ENCODE measurements at places on chromosomes 3 and 15.

GRCh38 chr15:101027273-101027901 is 108.2 kb downstream of the LRRK1 start:
- no peak for DNase-seq

- no peak for DNase-seq
Observed at GRCh38 chr3:77281721-77282120, 241.8 kb downstream of the ROBO2 start.

GRCh38 chr3:180267202-180267843 is 230.6 kb upstream of the PEX5L start:
- DNase-seq = no peak

DNA sequence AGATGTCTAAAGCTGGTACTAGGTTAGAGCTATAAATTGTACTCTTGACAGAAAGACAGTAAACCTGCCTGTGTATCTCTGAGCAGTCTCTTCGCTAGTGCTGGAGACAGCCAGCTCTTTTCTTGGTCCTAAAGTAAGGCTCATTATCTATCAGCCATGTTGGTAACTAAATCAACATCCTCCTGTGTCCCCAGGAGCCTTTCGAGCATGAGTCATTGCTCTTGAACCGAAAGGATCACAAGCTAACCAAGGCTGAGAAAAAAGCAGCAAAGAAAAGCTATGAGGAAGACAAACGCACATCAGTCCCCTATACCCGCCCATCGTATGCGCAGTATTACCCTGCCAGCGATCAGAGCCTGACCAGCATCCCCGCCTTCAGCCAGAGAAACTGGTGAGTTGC is 25.0 kb upstream of the TEX264 start:
- no peak for DNase-seq

DNA sequence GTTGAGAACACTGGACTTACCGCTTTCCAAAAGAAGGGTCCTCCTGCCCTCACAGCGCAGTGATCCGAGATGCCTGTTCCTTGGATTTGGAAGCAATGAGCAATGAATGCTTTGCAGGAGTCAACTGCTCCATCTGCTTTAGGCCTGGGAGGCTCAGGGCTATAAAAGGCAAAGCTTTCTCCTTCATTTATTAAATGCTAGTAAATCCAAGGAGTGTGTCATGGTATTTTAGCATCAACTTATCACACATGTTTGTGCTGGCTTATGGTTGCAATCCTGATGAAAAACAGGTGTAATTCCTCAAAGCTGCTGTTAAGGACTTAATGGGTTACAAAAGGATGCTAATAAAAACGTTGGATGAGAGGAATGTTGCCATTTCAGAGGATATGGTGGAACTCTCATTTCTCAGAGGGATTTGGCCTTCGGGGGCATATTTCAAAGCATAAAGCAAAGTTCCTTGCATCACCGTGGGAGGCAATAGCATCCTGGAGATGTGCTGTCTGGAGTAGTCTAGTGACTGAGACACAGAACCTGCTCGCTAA is 158.5 kb upstream of the TPM1 start:
- no peak for DNase-seq

DNA sequence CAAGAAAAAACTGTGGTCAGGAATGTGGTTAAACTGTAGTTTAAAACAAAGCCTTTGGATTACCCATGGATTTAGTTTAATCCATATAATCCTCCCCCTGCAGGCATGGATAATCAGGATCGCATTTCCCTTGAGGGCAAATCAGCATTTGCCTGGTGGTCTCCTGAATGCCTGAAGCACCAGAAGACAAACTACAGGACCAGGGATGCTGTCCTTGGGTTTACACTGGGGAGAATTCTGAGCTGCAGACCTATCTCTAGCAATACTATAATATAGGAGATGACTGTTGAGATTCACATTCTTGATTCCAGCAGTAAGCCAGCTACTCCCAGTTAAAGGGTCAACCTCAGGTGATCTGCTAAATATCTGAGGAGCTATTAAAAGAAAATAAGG is 10.6 kb downstream of the PIK3CB start:
- DNase-seq = peak; percentile 22

- no peak for DNase-seq
Observed at GRCh38 chr3:87390821-87391220, 114.4 kb upstream of the POU1F1 start.

- DNase-seq = no peak
Observed at GRCh38 chr3:45844616-45845015, 2.7 kb upstream of the LZTFL1 start.

- DNase-seq = no peak
Observed at GRCh38 chr15:81930582-81931369, 115.0 kb downstream of the MEX3B start.

DNA sequence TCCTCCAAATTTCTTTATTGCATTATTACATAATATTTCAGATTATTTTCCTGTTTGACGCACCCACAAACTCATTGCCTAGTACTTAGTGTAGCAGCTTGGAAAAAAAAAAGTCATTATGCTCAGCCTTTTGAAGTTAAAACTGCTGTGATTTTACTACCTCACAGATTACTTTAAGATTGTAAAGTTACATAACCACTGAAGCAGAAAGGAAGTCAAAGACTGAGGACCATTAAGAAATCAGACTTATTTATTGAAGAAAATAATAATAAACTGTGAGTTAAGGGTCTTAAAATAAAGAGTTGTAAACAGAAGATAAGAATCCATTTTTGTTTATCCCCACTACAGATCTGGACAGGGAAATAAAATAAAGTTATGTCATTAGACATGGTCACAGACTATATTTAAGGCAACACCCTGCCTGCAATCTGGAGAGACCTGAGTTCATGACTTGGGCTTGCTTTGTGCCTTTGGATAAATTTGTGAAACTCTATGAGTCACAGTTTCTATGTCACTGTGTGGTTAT is 212.1 kb upstream of the ROBO2 start:
- no peak for DNase-seq

DNA sequence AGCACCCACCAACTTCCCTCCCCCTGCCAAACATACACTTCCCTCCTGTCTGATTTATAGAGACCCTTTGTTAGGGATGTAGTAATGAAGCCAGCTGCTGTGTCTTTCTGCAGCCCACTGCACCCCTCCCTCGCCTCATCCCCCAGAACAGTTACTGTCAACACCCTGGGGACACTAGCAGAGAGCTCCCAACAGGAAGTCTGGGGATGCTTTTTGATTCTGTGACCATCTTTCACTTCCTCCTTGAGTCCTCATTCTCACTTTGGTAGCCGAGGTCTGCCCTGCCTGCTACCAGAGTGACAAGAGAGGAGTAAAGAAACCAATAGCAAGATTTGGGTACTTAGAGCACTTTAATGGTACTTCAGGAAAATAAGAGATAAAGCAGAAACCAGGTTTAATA is 201.6 kb downstream of the SATB1 start:
- DNase-seq = no peak

DNA sequence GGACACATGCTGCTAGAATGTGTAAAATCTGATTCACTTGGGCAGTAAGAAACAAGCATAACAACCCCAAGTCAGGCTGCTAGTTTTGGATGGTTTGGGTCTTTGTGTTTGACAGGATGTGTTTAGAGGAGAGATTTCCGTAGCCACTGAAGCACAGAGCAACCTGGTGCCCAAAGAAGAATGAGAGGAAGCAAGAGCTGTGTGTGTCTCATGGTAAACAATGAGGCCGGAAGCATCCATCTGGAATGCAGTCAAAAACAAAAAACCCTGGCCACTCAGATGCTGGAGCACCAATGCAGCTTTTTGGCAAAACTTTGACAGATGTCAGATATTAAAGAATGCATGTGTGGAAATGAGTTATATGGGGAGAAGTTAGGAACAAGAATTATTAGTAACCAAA is 39.4 kb upstream of the SNRK start:
- no peak for DNase-seq

- no peak for DNase-seq
Observed at GRCh38 chr3:14431452-14431916, 29.1 kb downstream of the SLC6A6 start.

DNA sequence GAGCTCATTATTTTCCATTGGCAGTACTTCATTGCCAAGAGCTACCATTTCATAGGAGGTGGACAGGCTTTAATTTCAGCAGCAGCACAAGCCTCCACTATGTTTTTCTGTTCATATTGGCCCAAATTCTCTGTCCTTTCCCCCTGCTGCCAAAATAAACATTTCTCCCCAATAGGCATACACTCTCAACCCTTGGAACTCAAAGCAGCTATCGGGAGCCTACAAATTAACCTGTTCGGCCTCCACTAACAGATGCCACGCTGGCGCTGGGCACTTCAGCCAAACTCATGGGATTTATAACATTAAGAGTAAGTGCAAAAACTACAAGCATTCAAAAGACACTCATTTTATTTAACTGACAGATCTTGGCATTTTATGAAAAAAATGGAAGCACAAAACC is 95.7 kb downstream of the NSUN3 start:
- DNase-seq = no peak

GRCh38 chr15:77034695-77035489 is 36.0 kb downstream of the TSPAN3 start:
- DNase-seq = no peak

DNA sequence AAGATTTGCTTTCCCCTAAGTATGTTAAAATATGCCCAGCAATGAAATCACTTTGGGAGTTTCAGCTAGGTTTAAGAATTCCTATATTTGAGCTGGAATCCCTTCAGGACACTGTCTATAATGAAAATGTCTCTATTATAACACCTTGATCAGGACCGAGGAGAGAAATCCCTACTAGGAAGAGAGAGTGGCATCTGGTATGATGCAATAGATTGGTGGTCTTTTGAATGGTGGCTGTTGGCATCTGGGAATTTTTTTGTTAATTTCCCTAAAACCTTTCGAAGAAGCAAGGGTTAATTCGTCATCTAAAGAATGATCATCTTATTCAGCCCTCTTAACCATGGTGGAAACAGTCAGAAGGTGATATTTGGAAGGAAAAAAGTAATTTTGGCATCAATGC is 43.0 kb downstream of the TIGIT start:
- DNase-seq = no peak

GRCh38 chr15:38593524-38593923 is 28.9 kb upstream of the RASGRP1 start:
- no peak for DNase-seq

GRCh38 chr3:32373276-32373675 is 18.4 kb upstream of the CMTM7 start:
- no peak for DNase-seq

DNA sequence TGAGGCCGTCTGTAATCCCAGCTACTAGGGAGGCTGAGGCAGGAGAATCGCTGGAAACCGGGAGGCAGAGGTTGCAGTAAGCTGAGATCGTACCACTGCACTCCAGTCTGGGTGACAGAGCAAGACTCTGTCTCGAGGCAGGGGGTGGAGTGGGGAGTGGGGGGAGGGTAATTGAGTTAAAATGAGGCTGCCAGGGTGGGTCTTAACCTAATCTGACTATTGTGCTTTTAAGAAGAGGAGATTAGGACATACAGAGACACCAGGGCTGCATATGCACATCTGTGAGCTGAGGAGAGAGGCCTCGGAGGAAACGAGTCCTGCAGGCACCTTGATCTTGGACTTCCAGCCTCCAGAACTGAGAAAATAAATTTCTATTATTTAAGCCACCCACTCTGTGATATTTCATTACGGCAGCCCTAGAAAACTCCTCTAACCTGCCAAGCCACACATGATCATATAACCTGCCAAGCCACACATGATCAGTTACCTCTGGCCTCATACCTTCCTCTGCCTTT is 197.0 kb downstream of the THSD4 start:
- no peak for DNase-seq

GRCh38 chr15:92809064-92809879 is 90.9 kb upstream of the CHD2 start:
- peak; percentile 90 for DNase-seq

DNA sequence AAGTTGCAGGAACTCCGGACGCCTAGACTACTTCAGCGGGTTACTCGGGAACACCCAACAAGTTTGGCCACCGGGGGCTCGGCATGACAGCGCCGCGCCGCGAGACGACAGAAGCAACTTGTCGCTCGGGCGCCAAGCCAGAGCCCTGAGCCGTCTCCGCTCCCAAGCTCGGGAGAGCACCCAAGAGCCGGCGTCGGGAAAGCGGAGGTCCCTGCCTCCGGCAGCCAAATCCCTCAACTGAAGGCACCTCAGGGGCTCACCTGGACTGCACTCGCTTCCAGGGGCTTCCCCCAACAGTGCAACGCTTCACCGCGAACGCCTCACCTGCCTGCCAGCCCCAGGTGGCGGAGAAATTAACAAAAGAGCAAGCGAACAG is 640 bp downstream of the MB21D2 start:
- no peak for DNase-seq

DNA sequence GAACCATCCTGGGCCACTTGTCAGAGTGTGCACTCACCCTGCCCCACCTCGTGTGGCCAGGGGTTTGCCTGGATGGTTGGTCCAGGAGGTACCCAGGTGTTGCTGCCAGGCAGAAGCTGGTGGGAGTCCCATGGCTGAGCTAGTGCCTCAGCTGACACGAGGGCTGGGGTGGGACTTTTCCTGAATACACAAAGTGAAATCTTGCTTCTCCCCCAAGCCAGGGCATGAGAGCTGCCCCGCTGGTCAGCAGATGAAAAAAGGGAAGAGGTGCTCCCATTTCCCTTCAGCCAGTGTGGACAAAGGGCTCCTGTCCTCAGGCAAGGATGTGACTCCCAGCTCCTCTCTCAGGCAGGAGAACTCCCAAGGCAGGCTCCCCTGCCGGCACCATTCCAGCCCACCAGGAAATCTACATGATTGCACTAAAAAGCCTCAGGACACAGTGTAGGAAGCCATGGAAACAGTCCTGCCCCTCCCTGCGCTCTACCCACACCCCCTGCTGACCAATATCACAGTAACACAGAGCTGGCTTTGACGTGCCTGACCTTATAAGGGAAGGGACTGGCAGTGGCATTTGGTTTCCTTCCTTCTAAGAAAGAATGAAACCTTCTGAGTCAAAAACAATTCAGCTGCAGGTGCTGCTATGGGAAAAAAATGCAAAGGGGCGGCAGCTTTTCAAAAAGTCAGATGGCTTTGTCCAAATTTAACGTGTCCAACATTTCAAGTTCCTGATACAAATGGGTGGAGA is 33.9 kb downstream of the MYO5C start:
- peak; percentile 71 for DNase-seq

- DNase-seq = no peak
Observed at GRCh38 chr3:156498307-156498706, 56.6 kb downstream of the SSR3 start.

GRCh38 chr15:51227940-51228732 is 110.3 kb downstream of the CYP19A1 start:
- DNase-seq = peak; percentile 41

DNA sequence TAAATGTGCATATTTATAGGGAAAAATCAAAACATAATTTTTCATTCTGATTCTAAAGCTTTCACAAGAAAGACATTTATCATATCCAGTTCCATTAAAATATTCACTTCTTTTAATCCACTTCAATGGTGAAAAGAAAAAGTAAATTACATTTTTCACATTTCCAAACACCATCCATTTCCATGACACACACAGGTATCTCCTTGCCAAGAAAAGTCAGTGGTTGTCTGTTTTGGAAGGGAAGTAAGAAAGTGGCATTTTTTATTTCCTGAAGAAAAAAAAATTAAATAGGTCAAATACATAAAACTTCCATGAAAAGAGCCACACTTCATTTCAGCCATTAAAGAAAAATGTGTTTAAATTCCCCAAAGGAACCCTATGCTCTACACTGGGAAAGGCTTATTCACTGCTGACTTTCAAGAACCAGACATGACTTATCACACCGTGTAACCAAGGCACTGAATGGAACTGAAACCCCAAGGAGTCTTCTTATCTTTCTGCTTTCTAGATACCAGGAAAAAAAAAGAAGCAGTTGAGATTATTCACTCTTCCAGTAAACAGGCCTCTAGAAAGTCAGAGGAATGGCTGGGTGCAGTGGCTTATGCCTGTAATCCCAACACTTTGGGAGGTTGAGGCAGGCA is 44.5 kb downstream of the OSBPL10 start:
- peak; percentile 69 for DNase-seq

Data from kidney glomerular epithelial cell (primary cell).